ENCODE measurements at places on chromosomes 2 and 18. TPM values are rescaled to one million over a fixed set of nuclear protein-coding genes. Genes with fewer than 3 reads are reported as not detected.
A peak's percentile ranks its signal among the peaks of the same experiment; 100 is the strongest.

- H3K27me3 ChIP-seq = no peaks in the 10 kb centered on the region
- H3K36me3 ChIP-seq = no peaks in the 10 kb centered on the region
- no peak for DNase-seq
- H3K27ac ChIP-seq = no peak overlapping the region
- H3K4me1 ChIP-seq = no peaks in the 10 kb centered on the region
Observed at GRCh38 chr2:141557329-141558095, 573.3 kb downstream of the LRP1B start.

GRCh38 chr18:46386788-46387187 is 270.2 kb downstream of the LOXHD1 start:
- no peak overlapping the region for H3K27ac ChIP-seq
- H3K27me3 ChIP-seq = no peaks in the 10 kb centered on the region
- no peak overlapping the region for H3K4me3 ChIP-seq
- no peaks in the 10 kb centered on the region for H3K4me1 ChIP-seq
- no peak for DNase-seq

MC2R gene
- not detected for total RNA-seq

DNA sequence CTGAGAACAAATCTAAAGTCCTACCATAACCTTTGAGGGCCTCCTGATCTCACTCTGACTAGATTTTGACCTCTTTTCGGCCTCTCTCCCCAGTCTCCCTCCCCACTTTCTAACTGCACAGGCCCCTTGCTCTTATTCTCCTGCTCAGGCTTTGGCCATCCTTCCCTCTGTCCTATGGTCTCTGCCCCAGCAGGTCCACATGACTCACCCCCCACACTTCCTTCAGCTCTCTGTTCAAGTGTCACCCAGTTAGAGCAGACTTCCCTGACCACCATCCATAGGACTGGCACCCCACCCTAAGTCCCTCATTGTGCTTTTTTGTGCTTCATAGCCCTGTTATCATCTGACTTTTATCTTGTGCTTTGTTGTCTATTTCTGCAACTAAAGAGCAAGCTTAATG is 41.2 kb upstream of the NT5C1B start:
- H3K4me3 ChIP-seq = no peak overlapping the region
- peaks cover 41% of the 10 kb centered on the region for H3K36me3 ChIP-seq

GRCh38 chr2:167135706-167136105 is 247.4 kb downstream of the XIRP2 start:
- no peaks in the 10 kb centered on the region for H3K27me3 ChIP-seq
- H3K36me3 ChIP-seq = no peaks in the 10 kb centered on the region
- H3K4me3 ChIP-seq = no peak overlapping the region
- peaks cover 6% of the 10 kb centered on the region for H3K4me1 ChIP-seq

- DNase-seq = no peak
- H3K36me3 ChIP-seq = no peaks in the 10 kb centered on the region
- H3K4me1 ChIP-seq = no peaks in the 10 kb centered on the region
- H3K27ac ChIP-seq = no peak overlapping the region
- no peak overlapping the region for H3K4me3 ChIP-seq
- H3K27me3 ChIP-seq = peaks cover 10% of the 10 kb centered on the region
Observed at GRCh38 chr2:175445281-175445680, 263.8 kb upstream of the ATP5MC3 start.

VSNL1 gene
- not detected for total RNA-seq

- no peak overlapping the region for H3K27ac ChIP-seq
- no peaks in the 10 kb centered on the region for H3K36me3 ChIP-seq
- peaks cover 11% of the 10 kb centered on the region for H3K4me1 ChIP-seq
- no peak overlapping the region for H3K4me3 ChIP-seq
Observed at GRCh38 chr18:75169411-75169810, 39.5 kb downstream of the PTGR3 start.

EMILIN1 gene
- total RNA-seq = 0.62 TPM

MSTN gene
- total RNA-seq = not detected

GRCh38 chr2:125364192-125364983 is 1291.6 kb upstream of the GYPC start:
- H3K27ac ChIP-seq = no peak overlapping the region
- no peaks in the 10 kb centered on the region for H3K36me3 ChIP-seq
- no peak overlapping the region for H3K4me3 ChIP-seq
- H3K27me3 ChIP-seq = no peaks in the 10 kb centered on the region
- no peaks in the 10 kb centered on the region for H3K4me1 ChIP-seq

DNA sequence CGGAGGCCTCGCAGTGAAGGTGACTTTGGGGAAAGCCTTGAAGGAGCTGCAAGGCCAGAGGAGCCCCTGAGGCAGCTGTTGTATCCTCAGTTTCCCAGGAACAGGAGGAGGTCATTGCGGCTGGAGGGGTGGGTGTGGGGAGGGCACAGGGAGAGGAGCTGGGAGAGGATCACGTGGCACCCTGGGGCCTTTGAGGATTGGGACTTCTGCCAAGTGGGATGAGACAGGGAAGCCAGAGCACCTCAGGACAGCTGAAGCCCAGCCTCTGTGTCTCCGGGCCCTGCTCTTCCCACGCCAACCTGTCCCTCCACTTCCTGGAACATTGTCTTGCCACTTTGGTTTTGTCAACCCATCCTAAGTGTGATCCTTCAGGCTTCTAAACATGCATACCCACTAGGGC is 19.4 kb upstream of the RRM2 start:
- H3K4me3 ChIP-seq = no peak overlapping the region
- H3K27me3 ChIP-seq = peaks cover 8% of the 10 kb centered on the region
- peaks cover 3% of the 10 kb centered on the region for H3K36me3 ChIP-seq
- H3K27ac ChIP-seq = no peak overlapping the region
- DNase-seq = no peak

BUB1 gene
- total RNA-seq = 75.5 TPM

XDH gene
- total RNA-seq = not detected

DNA sequence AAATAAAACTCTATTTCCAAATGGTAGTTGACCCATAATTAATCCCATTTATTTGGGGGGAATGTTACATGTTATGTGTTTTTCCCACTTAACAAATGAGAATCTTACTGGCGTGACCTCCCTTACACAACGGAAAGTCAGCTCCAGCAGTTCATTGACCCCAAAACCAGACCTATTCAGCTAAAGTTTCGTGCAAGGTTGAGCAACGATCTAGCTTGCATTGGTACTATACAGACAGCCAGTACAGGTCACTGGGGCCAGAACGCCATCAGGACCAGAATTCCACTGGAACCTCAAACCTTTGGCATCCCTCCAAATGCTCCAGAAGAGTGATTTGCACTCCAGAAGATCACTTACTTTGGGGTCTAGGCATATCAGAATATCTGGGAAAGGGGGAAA is 6.8 kb upstream of the CTAGE1 start:
- no peak for DNase-seq
- H3K4me3 ChIP-seq = no peak overlapping the region
- peaks cover 4% of the 10 kb centered on the region for H3K27me3 ChIP-seq
- no peaks in the 10 kb centered on the region for H3K36me3 ChIP-seq
- no peaks in the 10 kb centered on the region for H3K4me1 ChIP-seq

- peaks cover 6% of the 10 kb centered on the region for H3K4me1 ChIP-seq
- no peak overlapping the region for H3K4me3 ChIP-seq
- no peaks in the 10 kb centered on the region for H3K27me3 ChIP-seq
- no peaks in the 10 kb centered on the region for H3K36me3 ChIP-seq
- no peak overlapping the region for H3K27ac ChIP-seq
Observed at GRCh38 chr2:105454801-105455485, 56.1 kb upstream of the FHL2 start.

- peak overlapping the region; percentile 59 for H3K4me3 ChIP-seq
- H3K36me3 ChIP-seq = peaks cover 71% of the 10 kb centered on the region
- peak overlapping the region; percentile 96 for H3K27ac ChIP-seq
- H3K27me3 ChIP-seq = no peaks in the 10 kb centered on the region
Observed at GRCh38 chr2:86037141-86037794, 68.4 kb downstream of the POLR1A start.

- no peak overlapping the region for H3K4me3 ChIP-seq
- H3K27me3 ChIP-seq = no peaks in the 10 kb centered on the region
- no peak for DNase-seq
- peaks cover 3% of the 10 kb centered on the region for H3K4me1 ChIP-seq
Observed at GRCh38 chr2:221397187-221397586, 174.9 kb downstream of the EPHA4 start.

KLHL14 gene
- 0.20 TPM for total RNA-seq

DNA sequence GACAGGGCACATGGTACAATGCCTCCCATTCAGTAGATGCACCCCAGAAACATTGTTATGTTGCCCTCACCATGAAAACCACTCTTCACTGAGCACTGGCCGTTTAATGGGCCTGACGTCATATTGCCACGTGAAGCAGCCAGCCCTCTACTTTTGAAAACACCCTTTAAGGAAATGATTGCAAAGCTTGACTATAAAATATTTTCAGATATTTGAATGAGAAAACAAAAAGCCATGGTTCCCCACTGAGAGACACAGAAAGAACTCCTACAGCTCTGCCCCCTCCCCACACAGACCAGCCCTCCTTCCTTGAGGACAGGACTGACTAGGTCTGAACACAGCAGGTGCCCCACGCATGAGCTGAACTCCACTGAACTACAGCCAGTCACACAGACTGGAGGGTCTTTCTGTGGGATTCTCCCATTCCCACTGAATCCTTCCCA is 349.1 kb downstream of the ANAPC1 start:
- H3K36me3 ChIP-seq = no peaks in the 10 kb centered on the region
- no peak overlapping the region for H3K4me3 ChIP-seq

GRCh38 chr18:31042406-31043181 is at the start of gene DSC3:
DSC3 (minus strand) TSS chr18:31042742; CDS start chr18:31042660, 82 bp downstream.
- H3K36me3 ChIP-seq = peaks cover 5% of the 10 kb centered on the region
- DNase-seq = peak; percentile 5
- H3K4me1 ChIP-seq = peaks cover 9% of the 10 kb centered on the region
- H3K27ac ChIP-seq = peak within 1 kb of the TSS; percentile 42
- H3K4me3 ChIP-seq = peak within 1 kb of the TSS; percentile 51
- peaks cover 65% of the 10 kb centered on the region for H3K27me3 ChIP-seq

DNA sequence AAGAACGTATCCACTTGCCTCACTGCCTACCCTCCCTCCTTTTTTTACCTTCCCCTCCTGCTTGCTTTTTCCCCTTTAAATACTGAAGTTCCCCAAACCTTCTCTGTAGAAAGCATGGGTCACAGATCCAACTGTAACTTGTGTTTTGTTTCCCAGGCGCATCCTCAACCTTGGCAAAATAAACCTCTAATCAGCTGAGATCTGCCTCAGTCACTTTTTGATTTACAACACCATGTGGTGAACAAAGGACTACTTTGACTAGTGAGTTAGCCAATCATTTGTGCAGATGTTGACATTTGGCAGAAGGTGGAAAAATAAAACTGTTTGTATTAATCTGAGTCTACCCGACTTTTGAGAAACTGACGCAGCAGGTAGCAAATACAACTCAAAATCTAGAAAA is 23.3 kb upstream of the MCM6 start:
- H3K36me3 ChIP-seq = no peaks in the 10 kb centered on the region
- H3K4me1 ChIP-seq = no peaks in the 10 kb centered on the region
- H3K27me3 ChIP-seq = no peaks in the 10 kb centered on the region

- H3K36me3 ChIP-seq = no peaks in the 10 kb centered on the region
- no peak overlapping the region for H3K27ac ChIP-seq
- H3K27me3 ChIP-seq = peaks cover 38% of the 10 kb centered on the region
- H3K4me1 ChIP-seq = no peaks in the 10 kb centered on the region
- DNase-seq = no peak
- H3K4me3 ChIP-seq = no peak overlapping the region
Observed at GRCh38 chr2:176415174-176415895, 146.1 kb downstream of the MTX2 start.

GRCh38 chr2:223947711-223948205 is 2.6 kb upstream of the WDFY1 start:
- peaks cover 54% of the 10 kb centered on the region for H3K4me1 ChIP-seq
- DNase-seq = no peak
- no peak overlapping the region for H3K4me3 ChIP-seq
- no peaks in the 10 kb centered on the region for H3K27me3 ChIP-seq
- H3K27ac ChIP-seq = peak overlapping the region; percentile 80

DNA sequence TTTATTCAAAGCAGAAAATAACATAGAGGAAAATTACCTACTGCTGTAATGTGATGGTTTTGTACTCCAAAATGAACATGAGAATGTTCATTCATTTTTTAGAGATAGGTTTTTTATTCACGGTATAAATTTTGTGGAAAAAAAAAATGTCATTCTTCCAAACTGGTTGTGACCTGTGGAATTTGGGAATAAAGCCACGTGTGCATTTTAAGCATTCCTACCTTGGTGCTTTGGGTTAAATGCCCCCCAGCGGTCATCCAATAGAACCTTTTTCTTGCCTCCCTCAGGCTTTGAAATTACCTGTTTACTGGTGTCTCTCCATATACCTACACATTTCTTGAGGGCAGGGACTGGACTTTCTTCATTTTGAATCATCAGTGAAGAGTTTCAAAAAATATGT is 740.7 kb downstream of the DPP10 start:
- DNase-seq = no peak
- H3K36me3 ChIP-seq = no peaks in the 10 kb centered on the region
- H3K4me1 ChIP-seq = no peaks in the 10 kb centered on the region
- H3K27me3 ChIP-seq = no peaks in the 10 kb centered on the region
- H3K4me3 ChIP-seq = no peak overlapping the region
- H3K27ac ChIP-seq = no peak overlapping the region
